Mesothelial cell of epicardium (in vitro differentiated cells): ENCODE measurements at places on chromosomes 5 and 9.

GRCh38 chr5:133325864-133326263 lies 274.1 kb downstream of the HSPA4 start:
- DNase-seq, result no peak

DNA sequence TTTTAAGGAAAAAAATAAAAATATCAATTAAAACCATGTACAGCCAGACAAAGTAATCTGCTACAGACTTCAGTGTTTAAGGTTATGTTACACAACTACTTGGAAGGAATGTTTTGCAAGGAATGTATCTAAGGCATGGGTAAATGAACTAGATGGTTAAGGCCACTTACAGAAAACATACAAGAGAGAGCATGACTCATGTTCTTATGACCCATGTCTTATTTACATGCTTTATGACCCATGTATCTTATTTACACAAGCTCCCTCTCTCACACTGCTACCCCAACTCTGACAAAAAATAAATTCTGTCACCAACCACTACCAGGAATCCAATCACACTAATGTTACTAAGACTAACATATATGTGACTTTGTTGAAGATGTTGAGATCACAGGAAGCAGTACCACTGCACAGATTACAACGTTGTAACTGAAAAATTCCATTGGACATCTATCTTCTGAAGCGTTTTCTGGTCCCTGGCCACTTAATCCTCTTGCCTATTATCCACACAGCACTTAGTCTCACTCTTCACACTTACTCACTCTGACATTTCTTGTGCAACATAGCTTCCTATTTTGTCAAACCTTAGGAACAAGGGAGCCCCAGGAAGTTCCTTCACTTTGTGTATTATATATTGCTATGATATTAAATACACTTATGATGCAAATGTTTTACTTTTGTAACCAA lies 1630.1 kb upstream of the C9orf72 start:
- DNase-seq, result no peak

DNA sequence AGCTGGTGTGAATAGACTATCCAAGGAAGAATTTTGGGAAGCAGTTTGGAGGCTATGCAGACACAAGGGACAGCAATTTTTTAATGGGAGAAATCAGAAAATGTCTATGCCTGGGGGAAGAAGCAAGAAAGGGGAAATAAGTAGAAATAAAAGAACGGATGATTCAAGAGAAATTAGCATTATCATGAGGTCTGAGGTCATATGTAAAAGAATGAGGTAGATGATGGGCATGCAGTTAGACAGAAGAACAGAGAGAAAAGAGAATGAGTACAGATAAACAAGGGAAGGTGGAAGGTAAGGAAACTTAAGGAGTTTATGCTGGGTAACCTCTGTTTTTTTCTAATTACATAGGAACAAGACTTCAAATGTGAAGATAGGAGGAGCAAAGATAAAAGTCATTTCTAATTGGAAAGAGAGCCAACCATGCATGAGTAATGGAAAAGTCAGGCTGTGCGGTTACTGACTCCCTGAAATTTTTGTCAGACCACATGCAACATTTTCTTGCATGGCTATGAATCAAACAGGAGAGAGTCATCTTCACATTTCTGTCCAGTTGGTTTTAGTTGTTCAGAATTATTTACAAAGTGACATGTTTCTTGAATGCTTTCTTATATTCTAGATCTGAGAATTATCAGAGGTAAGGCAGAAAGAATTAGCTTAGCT lies 101.0 kb upstream of the PIK3R1 start:
- DNase-seq, result no peak

DNA sequence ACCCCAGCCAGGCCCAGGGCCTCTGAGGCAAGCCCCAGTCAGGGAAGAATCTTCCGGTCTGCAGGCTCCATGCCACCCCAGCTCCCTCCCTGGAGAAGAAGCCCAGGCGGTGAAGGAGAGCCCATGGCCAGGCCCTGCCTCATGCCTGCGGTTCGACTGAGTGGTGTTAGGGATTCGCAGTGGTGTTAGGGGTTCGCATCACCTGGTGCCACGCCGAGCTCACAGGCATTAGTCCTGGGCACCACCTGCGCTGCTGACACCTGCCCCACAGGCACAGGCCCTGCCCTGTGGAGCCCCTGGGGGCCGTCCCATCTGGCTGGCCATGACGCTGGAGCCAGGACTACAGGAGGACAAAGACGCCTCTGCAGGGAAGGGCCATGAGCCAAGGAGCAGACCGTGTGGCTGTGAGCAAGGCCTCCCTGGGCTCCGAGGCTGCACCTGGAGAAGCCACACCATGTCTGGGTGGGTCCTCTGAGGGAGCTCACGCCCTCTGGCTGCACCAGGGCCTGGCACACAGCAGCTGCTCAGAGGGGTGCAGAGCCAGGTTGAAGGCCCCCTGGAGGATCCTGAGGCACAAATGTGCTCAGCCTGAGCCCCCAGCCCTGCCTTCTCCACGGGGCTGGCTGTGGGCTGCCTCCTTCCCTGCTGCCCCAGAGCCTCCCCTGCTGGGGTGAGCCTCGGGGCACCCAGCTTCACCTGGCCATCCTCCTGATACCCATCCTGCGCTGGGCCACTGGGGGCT lies 27.6 kb upstream of the RNF130 start:
- no peak for DNase-seq

- no peak for DNase-seq
Observed at GRCh38 chr9:74463825-74464224, 33.3 kb upstream of the RORB start.

DNA sequence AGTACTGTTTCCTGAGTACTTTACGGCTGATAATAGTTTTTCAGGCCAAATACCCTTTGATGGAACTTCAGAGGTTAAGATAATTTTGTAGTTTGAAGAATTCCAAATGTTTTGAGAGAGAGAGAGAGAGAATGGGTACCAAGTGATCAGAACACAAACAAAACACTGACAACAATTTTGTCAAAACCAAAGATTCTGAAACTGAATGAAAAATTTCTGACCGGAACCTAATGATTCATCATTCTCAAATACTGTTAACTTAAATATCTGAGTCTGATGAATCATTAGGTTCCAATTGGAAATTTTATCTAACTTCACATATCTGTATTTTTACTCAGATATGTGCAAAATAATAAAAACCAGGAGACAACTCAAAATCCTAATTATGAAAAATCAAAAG lies 4.0 kb downstream of the LMBRD2 start:
- DNase-seq, result no peak

- DNase-seq, result peak; percentile 55
Observed at GRCh38 chr5:95620030-95620869, at the start of gene GPR150. GPR150 (plus strand) TSS chr5:95620087; CDS start chr5:95620276, 189 bp downstream.

DNA sequence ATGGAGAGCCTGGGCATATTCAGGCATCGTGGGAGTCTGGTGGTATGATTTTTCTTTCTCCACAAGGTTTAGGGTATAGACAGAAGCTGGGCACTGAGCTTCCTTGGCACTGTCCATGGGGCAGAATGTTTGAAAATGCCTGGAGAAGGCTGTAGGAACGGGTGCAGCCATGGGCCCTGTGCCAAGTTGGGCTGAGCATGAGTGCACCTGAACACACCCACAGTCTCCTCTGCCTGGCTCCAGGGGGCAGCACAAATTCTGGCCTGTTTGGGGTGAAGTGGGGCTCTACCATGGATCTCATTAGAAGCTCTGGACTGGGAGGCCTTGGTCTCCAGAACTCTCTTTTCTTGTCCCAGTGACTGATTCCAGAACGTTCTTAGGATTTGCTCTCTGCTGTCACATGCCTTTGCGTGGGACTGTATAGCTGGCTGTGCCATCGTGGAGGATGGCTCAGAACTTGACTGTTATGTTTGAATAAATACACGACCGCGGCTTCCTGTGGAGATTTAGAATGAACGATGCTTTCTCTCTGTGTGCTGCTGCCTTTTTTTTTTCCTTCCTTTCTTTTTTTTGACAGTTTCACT lies 229.8 kb downstream of the FANCC start:
- DNase-seq, result no peak

DNA sequence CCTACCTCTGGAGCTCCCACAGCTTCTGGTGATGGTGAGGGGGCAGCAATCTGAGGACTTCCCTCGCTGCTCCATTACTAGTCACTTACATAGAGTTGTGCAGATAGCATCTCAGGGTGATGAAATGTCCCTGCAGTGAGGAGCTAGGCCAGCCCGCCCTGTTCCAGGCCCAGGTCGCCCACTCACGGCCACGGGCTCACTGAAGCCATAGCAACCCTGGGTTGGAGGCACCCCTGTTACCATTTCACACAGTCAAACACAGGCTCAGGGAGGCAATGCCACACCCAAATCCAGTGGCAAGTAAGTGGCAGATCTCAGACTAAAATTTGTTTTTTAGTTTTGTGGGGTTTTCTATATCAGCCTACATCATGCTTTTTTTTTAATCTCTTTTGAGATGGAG lies 19.6 kb downstream of the SH2D3C start:
- DNase-seq, result no peak

DNA sequence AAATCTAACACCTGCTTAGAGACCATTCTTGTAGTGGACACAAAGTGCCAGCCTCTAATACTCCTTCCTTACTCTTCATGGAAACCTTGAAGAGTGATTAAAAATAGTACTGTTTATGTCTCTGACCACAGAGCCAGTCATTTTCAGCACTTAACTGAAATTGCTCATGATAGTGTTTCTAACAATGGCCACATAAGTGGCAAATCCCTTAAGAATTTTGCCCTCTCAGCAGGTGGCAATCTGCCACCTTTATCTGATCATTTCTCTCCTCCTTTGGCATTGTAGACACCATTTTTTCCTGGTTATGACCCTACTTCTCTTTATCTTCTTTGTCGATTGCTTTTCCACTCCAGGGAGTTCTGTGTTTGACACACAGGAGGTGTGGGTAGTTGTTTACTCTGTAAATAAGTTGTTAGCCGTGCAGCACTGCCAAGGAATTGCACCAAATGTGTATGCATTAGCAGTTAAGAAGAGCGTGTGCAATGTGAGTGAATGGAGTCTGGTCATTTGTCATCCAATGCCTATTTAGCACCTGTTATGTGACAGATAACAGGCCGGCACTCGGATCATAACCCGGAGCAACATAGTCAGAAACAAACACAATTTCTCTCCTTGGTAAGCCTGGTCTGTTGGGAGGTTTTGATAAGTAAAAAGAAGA lies 36.8 kb upstream of the STARD4 start:
- no peak for DNase-seq

DNA sequence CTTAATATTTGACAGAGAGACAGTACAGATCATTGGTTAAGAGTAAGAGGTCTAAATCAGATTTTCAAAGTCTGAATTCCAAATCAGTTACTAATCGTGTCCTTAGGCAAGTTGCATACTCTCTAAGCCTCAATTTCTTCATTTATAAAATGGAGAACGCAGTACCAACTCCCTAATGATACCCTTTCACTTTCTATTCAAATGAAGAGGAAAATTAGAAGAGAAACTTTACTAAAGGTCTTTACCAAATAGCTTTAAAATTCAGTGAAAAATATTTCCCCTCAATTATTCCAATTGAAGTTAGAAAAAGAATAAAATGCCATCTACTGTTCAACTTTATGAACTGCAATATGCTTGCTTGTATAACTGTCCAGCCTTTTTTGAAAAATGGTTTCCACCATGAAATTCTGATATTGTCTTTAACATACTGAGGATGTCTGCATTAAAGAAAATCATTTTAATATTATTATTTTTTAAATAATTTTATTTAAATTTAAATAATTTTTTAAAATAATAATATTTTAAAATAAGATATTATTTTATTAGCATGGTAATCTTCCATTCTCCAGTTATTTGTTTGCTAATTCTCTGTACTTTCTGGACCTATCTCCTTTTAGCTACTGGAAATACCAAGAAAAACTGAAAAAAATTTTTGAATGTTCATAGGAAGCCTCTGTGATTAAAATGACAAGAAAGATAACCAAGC lies 36.0 kb downstream of the POC5 start:
- DNase-seq, result no peak

- DNase-seq, result no peak
Observed at GRCh38 chr5:97501286-97501964, 318.4 kb upstream of the RIOK2 start.

- DNase-seq, result no peak
Observed at GRCh38 chr9:124264823-124265233, 7.1 kb downstream of the NEK6 start.

DNA sequence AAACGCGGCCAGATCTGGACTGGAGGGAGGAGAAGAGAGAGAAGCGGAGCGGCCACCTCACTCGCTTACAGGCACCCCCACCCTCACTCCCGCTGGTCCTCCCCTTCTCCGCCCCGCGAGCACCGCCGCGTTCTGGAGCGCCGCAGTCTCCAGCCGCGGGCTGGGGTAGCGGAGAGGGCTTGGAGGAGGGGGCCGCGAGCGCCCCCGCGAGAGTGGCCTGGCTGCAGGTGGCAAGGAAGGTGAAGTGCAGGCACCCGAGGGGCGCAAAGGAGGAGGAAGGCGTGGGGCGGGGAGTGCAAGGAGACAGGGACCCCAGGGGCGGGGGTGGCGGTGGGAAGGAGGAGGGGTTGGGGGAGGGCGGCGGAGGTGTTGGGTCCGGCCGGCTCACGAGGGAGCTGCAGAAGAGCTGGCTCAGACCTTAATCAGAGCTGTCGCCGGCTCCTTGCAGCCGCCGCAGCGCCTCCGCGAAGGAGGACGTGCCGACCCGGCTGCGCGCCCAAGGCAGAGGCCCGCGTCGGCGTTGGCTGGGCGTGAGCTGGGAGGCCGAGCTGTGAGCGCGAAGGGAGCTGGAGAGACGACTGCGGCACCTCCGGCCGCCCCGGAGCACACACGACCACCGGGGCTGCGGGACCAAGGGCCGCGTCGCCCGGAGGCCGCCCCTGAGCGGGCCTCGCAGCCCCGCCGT lies at the start of gene DMRT3:
DMRT3 (plus strand) TSS at position 398 of the 685 bp plus-strand sequence. CDS start 347 bp downstream, outside the sequence.
- DNase-seq, result peak; percentile 40

GRCh38 chr9:134852906-134853654 lies 27.5 kb upstream of the FCN2 start:
- DNase-seq, result no peak

DNA sequence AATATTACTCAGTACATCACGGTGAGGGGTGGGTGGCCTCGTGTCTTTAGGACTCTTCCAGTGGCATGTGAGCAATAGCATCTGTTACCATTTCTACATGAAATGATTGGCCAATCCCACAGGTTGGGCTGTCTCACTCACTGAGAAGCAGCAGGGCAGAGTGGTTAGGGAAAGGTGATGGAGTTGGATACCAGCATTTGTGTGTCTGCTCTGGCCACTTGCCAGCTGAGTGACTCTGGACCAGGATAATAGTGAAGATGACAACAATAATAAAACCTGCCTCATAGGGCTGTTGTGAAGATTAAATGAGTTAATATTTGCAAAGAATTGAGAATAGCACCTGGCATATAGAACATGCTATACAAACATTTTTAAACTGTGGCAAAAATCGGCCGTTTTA lies 42.0 kb downstream of the IQGAP2 start:
- DNase-seq, result no peak

DNA sequence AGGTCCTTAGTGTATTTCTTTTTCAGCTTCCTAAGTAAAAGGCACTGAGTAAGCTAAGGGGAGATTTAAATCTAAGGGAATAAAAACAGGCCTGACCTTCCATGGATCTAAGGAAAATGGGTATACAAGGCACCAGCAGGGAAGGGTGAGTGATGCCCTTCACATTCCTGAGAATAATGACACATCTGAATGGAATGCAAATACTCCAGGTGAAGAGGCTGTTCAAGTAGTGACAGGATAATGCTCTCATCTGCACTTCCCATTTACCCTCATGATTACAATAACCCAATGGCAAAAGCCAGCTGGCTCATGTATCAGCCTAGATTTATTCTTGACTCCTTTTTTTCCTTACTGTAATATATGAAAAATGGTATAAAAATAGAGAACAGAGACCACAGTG lies 216.2 kb upstream of the ACTBL2 start:
- DNase-seq, result no peak
